ENCODE measurements at places on chromosomes 7 and 10.
A peak's percentile ranks its signal among the peaks of the same experiment; 100 is the strongest.

DNA sequence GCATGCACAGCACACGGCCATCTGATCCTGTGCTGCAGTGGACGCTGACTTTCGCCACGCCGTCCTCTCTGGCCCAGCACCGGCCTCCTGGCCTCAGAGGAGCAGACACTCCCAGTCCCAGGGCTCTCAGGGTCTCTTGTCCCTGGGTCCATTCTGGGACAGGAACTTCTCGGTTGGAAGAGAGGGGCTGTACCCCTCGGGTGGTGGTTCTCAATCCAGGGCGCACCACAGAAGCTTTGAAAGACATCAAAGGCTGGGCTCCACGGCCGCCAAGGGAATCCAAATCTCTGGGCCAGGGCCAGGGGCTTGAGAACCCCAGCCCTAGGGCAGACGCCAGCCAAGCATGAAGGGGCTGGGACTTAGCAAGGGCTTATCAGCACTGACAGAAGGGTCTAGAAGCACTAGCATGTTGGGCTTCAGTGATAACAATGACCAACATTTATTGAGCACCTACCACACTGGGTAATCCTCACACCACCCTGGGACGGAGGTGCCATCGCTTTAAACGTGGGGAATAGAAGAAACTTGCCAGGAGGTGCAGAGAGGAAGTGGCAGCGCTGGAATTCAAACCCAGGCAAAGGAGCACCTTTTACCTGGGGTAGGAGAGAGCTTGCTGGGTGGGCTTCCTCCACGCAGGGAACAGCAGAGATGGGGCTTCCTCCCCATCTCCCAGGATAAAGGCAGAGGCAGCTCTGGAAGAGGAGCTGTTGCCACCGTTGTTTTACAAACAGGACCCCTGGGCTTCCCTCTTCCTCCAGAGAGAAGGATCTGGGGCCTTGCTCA, 1.8 kb upstream of the PYROXD2 start:
- no peak for DNase-seq

DNA sequence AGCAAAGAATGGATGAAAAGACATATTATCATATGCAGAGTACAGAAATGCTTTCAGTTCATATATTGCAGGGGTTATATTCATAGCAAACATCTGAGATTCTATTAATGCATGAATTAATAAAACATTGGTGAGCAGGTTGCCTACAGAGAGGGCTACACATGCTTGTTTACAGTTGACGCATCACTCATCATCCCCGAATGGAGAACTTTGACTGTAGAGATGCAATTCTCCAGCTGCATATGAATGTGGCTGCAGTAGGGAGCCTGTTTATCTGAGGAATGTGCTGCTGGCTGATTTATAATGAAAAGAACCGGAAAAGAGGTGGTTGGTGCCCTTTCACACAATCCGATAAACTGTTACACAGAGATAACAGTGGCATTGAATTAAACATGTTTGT, 116.5 kb downstream of the GRM3 start:
- DNase-seq = no peak

DNA sequence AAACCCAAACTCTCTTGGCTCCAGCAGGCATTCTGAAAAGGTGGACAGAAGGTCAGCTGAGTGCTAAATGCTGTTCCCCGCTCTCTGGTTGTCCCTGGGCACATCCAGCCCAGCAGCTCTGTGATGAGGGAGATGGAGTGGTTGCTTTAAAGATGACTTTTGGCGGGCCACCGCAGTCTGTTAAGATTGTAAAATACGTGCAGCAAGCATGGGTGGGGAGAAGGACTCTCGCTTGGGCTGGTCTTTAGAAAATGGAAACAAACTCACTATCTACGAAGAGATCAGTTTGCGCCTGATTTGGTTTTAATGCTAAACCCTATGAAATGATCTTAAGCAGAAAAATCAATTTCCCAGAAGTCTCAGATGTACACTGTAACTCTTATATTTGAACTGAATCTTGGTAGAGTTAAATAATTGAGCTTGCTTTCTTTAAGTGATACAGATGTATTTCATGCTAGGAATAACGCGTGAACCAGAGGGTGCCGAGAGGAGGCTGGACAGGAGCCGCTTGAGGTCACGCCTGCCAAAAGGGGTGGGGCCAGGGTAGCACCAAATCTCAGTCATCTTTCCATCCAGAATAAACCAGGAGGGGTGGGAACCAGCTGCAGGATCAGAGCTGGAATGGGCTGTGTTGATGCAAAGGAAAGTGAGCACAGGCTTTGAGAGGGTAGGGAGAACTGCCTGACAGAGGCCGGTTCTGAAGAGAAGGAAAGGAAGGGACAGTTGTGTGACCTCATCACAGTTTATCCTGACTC, 170.2 kb upstream of the MKI67 start:
- no peak for DNase-seq

GRCh38 chr7:31445686-31446355, 68.1 kb upstream of the ITPRID1 start:
- no peak for DNase-seq

DNA sequence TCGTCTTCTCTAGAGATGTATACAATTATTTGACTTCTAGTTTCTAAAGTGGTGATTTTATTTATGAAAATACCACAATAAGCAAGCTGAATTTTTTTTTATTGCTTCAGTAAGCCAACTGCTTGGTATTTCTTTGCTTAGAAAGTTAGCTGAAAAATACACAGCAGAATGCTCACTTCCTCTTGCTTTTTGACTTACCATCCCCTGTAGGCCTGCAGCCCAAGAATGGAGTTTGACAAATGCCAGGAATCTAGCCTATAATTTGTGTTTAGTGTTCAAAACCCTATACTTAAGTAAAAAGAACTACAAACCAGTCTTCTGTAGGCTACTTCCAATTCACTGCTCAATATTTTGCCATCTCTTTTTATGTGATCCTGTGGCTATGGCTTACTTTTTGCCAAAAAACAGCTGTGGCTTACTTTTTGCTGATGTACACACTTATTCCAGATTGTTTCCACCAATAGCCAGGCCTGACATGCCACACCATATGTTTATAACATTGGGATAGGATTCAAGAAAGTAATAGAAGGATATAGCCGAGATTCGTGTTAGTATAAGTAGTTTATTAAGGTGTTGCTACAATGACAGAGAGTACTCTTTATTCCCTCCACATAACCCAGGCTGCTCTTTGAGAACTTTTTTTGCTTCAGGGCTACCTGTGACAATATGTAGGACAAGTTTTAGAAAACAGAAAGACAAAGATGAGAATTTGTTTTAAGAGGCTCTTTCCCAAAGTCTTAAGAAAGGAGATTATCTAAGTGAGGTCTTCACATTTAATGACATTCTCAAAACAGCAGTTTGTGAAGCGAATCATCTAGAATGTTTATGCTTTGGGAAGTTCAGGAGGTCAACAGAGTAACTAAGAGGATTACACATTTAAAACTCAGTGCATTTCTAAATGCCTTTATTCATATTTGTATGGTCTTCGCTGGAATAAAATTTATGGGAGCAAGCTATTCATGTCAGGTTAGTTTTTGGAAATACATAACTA, 263.9 kb upstream of the FZD1 start:
- DNase-seq = no peak

DNA sequence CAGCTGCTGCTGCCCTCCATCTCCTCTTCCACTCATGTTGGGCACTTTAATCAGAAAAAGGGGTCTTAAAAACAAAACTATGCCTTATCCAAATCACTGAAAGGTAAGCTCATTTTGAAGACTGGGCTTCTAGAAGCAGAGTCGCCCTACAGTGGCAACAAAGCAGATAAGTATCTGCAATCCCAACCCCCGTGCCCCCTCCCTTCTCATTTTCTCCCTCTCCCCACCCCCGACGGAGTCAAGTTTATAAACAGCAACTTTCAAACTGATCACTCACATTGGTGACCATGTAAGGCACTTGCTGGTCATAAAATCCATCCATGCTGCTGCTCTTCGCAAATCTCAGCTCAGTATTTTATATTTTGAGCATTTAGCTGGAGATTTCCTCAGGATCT, 738 bp downstream of the ETV1 start:
- no peak for DNase-seq

DNA sequence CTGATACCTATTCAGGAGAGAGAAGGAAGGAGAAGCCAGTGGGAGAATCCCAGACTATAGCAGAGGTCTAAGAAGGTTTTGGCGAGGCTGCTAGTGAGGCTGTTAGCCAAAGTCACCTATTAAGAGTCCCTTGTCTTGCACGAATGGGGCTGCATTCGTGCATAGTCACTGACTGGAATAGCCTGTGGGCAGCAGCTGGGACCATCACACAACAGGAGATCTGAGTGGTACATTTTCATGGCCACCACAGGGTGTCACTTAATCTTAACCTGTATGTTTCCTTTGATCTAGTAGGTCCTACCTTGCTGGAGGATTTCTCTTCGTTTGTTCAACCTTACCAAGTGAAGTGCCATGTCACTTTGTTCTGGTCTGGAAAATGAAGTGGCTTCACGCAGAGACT, 319.9 kb downstream of the BMPER start:
- DNase-seq = no peak

DNA sequence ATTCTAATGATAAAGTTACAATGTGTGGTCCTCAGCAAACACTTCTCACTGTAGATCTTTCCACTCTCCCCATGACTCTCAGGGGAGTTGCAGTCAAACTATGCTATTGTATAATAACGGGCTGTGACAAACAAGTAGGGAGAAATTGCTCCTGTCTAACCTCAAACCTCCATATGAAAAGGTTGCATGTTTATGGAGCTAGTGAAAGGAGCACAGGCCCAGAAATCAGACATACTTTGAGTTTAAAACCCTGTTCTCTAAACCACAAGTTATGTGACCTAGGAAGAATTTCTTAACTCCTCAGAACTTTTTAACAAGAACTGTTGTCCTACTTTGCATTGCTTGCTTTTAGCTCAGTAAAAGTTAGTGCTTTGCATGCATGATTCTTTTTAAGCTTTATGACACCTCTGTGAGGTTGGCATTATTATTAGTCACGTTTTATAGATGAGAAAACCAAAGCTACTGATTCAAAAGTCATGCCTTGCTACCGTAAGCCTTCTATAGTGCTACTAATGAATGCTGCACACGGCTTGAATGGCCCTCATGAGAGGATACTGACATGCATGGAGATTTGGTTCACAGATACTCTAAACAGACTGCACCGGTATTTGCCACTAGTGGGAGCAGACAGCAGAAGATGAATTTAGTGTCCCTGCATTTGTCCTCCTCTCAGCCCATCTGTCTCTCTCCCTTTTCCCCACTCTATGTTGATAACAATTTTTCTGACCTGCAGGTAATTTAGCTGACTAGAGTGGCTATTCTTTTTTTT, 129.5 kb upstream of the PCGF5 start:
- DNase-seq = no peak

DNA sequence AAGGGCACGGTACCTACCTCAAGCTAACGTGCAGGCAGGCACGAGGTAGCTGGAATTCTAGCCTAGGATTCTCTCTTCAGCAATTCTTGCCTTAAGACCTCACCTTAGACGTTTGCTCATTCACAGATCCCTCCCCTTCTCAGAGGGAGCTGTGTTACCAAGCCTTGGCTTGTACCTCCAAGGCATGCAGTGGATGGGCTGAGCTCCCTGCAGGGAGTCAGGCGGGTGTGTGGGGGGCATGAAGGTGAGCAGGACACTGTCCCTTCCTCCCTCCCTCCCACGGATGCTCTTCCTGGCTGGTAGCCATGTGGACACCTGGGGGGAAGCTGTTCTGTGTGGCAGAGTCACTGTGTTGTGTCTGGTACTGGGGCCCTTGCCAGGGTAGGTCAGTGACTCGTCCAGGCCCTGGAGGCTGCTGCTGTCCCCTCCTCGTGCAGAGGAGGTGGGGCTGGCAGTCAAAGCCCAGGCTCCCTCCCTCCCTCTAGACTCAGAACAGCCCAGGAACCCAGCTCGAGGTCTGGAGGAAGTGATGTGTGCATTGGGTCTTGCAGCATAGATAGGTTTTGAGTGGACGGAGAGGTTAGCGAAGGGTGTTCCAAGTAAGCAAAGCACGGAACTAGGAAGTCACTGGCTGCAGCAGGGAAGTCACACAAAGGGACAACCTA, 222.2 kb upstream of the SH2B2 start:
- peak; percentile 94 for DNase-seq

DNA sequence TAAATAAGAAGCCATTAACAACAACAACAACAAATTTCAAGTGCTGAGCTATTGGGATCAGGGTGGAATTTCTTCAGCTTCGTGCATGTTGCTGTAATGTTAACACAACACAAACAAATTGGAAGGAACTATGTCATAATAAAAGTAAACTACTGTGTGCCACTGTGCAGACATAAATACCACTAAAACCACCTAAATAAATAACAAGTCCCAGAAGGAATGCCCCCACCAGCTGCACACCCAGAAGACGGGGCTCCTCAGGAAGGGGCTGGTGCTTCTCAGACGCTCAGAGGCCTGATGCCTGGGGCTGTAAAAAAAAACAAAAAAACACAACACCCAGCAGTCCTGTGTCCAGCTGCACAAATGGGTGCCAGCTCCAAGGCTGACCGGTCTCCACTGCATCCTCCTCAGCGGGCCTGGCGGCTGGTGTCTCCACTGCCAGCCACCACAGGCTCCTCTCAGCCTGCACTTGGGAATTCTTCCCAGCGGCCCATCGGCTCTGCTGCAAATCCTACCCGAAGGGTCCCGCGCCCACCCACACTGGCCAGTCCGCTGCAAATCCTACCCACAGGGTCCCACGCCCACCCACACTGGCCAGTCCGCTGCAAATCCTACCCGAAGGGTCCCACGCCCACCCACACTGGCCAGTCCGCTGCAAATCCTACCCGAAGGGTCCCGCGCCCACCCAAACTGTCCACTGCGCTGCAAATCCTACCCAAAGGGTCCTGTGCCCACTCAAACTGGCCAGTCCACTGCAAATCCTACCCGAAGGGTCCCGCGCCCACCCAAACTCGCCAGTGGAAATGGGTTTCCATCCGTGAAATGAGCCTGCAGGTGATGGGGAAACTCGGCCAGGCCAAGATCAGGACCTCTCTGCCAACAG, 35.8 kb upstream of the DNAAF5 start:
- no peak for DNase-seq

- DNase-seq = peak; percentile 54
Observed at GRCh38 chr10:30995081-30995770, 36.4 kb downstream of the ZNF438 start.

DNA sequence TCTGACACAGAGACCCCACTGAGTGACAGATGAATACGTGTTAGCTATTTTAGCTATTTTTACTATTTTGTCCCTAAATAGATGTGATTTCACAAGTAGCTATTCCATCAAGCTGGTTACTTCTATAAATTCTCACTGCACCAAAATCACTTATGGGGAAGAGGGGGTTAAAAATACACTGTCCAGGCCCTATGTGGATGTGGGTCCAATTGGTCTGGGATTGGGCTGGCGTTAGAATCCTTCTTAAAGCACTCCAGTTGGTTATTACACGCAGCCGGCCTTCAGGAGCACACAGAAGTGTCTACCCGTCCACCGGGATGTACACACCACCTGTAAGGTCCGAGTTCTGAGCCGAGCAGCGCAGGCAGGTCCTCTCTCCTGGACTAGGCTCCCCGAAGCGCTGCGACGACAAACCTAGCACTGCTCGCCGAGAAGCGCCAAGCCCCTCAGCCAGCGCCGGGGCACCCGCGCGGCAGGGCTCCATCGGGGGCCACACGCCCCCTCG, 222.3 kb upstream of the MKLN1 start:
- DNase-seq = no peak

DNA sequence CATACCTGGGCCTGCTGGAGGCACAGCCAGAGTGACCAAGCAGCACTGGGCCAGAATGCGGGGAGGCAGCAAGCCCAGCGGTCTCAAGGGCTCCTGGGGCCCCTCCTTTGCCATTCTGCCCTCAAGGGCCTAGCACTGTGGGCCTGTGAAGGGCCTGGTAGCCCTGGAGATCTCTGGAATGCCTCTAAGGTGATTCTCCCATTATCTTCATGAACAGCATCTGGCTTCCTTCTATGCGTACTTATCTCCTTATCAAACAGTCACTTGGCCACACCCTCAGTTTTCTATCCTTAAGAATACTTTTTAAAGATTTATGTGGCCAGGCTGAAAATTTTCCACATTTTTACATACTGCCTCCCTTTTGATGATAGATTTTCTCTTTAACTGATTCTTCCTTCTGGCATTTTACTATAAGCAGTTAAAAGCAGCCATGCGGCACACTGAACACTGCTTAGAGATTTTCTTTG, 67.5 kb upstream of the CCNY start:
- DNase-seq = no peak
